T-helper 1 cell (primary cell): ENCODE measurements at places on chromosomes 2 and 18.

DNA sequence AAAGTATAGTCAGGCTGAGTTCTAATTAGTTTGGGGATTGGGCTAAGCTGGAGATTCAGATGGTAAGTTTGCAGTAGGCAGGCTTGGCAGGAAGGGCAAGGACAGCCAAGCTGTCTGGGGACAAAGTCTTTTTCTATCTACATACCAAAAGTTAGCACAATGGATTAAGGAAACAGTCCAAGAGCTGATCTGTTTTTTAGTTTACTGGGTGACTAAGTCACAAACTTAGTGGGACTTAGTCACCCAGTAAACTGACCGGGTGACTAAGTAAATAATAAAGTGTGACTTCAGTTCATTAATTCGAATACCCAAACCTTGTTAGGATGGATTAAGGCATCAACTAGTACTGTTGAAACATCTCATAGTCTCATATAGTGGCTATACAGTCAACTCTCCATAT, 1386.0 kb upstream of the CELF4 start:
- no peak for DNase-seq

- no peak for DNase-seq
These were observed 91.1 kb upstream of the CDH2 start for GRCh38 chr18:28267878-28268625.

GRCh38 chr18:10477121-10477862, 22.9 kb downstream of the APCDD1 start:
- DNase-seq: no peak

DNA sequence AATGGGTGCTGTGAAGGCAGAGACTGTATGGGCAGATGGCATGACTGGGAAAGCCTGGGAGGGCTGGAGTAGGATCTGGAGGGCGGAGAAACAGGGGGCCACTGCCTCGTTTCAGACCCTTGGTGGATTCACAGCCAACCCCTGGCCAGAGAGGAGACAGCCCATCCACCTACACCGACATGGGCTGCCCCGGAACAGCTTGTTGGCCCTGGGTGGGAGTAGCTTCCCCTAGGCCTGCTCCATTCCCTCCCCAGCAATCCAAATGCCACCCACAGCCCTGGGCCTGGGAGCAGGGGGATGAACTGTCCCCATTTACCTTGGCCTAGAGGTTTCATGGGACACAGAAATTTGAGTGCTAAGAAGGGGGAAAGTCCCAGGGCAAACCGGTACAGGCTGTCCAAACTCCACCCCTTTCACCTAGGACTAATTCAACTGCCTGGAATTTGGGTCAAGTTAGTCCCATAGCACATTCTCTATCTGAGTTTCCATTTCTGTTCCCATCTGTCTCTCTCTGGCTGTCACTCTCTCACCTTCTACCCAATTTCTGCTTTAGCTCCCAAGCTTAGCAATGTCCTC, 37.0 kb downstream of the LBH start:
- DNase-seq: no peak

- no peak for DNase-seq
These were observed 68.8 kb upstream of the SMAD7 start for GRCh38 chr18:49019446-49020045.

GRCh38 chr2:127814677-127815076, 3.7 kb upstream of the WDR33 start:
- DNase-seq: no peak

- no peak for DNase-seq
These were observed 117.1 kb downstream of the RNF144A start for GRCh38 chr2:7034303-7034702.

DNA sequence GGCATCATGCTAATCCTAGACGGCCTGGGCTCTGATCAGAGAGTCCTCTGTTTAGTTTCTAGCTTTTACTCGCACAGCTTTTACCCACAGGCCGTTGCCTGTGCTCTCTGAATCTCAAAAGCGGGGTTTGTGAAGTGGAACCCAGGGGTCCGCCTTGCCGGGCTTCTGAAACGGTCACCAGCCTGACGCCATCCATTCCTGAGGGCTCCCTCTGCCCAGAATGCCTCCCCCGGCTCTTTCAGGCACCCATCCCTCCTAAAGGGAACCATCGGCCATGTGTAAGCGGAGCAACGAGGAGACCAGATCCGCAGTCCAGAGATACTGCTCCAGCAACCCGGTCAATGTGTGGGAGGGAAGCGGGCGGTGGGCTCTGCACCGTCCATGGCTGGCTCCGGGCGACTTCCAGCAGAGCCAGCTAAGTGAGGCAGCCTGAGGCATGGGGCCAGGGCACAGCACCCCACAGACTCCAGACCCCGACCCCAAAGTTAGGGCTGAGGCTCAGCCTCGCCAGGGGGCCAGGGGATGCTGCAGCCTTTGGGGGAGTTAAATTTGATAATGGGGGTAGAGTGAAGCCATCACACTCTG, 28.8 kb downstream of the SALL3 start:
- no peak for DNase-seq

- no peak for DNase-seq
These were observed 134.1 kb downstream of the COPS8 start for GRCh38 chr2:237219826-237220225.

GRCh38 chr2:66688951-66689350, 254.0 kb downstream of the MEIS1 start:
- DNase-seq: no peak

DNA sequence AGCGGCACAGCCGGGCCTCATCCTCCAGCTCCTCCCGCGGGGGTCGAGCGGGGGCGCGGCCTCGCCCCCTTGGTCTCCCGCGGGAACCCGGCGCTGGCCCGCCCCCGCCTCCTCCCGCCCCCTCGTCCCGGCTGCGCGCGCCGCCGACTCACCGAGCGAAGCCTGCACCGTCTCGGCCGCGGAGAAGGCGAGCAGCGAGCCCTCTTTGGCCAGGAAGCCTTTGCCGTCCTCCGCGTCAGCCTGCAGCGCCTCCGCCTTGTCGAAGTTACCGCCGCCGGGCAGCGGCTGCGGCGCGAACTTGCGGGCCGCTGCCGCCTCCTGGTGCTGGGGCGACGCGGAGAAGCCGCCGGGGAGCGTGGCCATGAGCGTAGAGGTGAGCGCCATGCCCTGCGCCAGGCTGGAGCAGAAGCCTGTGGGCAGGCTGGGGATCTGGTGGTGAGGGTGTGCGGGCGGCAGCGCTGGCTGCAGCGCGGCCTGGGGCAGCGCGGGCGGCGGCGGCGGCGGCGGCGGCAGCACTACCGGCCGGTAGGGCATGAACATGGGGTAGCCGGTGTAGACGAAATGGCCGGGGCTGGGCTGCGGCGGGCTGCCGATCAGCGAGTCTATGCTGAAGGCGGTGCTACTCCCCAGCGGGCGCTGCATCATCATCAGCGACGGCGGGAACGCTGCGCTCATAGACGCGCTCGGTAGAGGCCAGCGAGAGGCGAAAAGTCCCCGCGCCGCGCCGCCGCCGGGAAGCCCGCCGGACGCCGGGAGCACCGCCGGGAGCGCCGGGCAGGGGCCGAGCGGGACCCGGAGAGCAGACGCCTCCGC, 683 bp downstream of the GBX2 start:
- DNase-seq: no peak

DNA sequence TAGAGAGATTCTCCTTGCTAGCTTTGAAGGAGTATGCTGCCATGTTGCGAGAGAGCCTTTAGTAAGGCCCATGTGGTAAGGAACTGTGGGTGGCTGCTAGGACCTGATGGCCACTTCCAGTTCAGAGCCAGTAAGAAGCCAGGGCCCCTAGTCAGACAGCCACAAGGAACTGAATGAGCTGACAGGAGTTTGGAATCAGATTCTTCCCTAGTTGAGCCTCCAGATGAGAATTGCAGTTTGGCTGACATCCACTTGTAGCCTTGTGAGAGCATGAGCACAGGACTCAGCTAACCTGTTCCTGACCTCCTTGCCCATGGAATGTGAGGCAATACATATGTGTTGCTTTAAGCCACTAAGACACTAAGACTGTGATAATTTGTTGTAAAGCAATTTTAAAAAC, 1.2 kb upstream of the WDR7 start:
- no peak for DNase-seq

DNA sequence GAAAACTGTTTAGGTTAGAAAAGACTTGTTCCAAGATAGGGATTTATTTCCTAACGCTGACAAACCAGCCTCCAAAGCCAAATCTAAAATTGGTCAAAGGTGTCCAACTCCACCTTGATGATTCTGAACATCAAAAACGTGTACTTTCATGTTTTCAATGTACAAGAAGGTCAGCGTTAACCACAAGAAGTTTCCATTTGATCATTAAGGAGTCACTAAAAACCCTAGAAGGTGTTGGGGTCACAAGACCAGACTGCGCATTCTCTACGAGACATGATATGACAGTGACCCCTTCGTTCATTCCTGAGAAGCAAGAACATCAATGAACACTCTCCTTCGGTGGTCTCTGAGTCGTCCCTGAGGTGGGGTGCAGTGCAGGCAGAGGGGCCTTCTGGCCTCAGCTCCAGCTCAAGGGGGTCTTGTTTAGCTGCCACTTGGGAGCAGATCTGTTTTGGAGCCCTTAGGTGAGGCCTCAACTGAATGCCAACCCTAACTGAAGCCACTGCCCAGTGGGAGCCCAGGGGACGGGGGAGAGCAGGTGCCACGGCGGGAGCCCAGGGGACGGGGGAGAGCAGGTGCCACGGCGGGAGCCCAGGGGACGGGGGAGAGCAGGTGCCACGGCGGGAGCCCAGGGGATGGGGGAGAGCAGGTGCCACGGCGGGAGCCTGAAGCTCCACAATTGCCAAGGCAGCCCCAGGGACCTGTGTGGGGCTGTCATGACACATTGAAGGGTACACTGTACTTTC, 55.2 kb downstream of the PARD6G start:
- DNase-seq: no peak
